M059J (cell line): ENCODE measurements at places on chromosomes 1 and 21. TPM values are rescaled to one million over a fixed set of nuclear protein-coding genes. Genes with fewer than 3 reads are reported as not detected.

DNA sequence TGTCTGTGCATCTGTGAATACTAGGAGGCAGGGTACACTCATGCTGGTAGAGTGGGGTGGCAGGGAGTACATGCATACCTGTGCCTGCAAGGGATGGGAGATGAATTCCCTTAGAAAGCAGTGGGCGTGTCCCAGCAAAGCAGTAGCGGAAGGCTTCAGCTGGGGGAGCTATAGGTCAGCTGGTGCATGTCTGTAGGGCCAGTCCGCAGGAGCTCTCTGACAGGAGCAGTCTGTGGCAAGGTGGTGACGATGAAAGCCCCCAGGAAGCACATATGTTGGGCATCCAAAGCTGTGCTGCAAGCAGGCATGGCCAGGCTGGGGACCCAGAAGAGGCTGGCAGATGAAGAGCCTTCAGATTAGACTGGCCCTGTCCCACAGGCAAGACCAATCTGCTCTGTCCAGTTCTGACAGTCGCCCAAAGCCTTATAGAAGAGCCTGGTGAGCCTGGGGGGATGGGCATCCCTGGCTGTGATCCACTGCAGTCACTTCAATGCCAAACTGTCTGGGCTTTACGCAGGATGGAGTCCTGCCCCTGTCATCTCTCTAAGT, 1.8 kb upstream of the OR2M4 start:
- DNase-seq: no peak

DNA sequence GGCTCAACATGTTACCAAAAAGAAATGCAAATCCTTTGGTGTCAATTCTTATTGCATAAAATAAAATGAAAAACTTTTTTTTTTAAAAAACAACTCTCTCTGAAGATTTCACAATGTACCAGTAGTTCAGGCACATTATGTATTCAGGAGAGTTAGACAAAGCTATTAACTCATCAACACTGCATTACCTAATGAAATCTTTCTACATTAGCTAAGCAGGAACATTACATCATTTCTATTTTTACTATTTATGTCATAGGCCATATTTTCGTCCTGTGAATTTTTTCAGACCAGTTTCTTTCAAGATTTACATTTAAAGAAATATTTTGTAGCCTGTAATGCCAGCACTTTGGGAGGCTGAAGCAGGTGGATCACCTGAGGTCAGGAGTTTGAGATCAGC, 366.2 kb downstream of the USH2A start:
- DNase-seq: no peak

GRCh38 chr1:229693129-229693900, 67.3 kb downstream of the URB2 start:
- DNase-seq: no peak

DNA sequence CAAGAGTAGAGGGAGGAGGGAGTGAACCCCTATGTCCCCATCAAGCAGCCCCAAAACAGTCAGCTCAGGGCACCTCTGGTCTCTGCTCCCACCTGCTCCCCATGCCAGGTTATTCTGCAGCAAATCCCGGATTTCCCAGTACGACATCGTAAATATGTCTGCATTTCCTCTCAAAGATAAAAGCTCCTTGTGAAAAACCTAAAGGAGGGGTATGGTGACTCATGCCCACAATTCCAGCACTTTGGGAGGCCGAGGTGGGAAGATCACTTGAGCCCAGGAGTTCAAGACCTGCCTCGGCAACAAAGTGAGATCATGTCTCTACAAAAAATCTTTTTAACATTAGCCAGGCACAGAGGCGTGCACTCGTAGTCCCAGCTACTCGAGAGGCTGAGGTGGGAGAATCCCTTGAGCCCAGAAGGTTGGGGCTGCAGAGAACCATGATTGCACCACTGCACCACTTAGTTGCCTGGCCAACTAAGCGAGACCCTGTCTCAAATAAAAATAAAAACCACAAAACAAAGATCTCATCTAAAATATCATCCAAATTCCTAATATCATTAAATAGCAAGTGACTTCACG, 7.1 kb downstream of the ACOT7 start:
- peak; percentile 86 for DNase-seq

Gene SYDE2
- 2.7 and 4.1 TPM in 2 replicates for total RNA-seq

- no peak for DNase-seq
Measured at GRCh38 chr1:66175098-66175497, 358.9 kb upstream of the SGIP1 start.

GRCh38 chr1:114263343-114263742, 109.7 kb upstream of the SYT6 start:
- no peak for DNase-seq

Gene CFHR4
- total RNA-seq: not detected in 2 replicates

Gene ARHGEF2
- total RNA-seq: 47.3 and 51.6 TPM in 2 replicates

- no peak for DNase-seq
Measured at GRCh38 chr1:161069241-161069640, 450 bp downstream of the ARHGAP30 start.

GRCh38 chr1:87367549-87367948, 38.9 kb downstream of the LMO4 start:
- DNase-seq: no peak

- no peak for DNase-seq
Measured at GRCh38 chr1:208357644-208358507, 113.7 kb upstream of the PLXNA2 start.

GRCh38 chr1:183831311-183831710, 26.4 kb downstream of the RGL1 start:
- DNase-seq: no peak

GRCh38 chr1:184270556-184270955, 116.3 kb upstream of the C1orf21 start:
- DNase-seq: peak; percentile 46

GRCh38 chr1:93695411-93696005, 13.9 kb upstream of the BCAR3 start:
- no peak for DNase-seq

DNA sequence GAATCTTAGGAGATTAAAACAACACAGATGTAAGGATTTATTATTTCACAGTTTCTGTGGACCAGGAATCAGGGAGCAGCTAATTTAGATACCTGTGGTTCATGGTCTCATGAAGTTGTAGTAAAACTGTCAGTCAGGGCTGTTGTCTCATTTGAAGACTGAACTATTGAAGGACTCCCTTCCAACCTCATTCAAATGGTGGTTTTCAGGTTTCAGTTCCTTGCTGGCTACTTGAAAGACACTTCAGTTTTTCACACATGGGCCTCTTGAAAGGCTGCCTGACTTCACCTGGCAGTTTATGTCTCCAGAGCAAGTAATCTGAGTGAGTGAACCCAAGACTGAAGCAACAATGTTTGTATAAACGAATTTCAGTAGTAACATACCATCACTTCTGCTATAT, 915.9 kb downstream of the PLA2G4A start:
- DNase-seq: no peak

DNA sequence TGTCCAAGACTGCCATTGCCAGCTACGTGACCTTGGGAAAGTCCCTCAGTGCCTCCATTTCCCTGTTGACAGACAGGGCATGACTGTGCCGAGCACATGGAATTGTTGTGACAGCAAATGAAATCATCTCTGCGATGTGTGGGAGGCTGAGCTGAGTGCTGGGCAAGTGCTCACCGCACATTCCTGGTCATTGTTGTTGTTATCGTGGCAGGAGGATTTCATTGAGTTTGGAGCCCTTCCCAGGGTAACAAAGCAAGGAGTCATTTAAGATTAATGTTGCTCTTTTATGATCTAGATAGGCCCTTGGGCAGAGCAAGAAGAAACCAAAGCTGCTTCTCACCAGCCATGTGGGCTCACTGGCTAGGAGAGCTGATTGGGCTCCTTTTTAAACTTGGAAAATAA, 39.6 kb upstream of the ITPKB start:
- DNase-seq: peak; percentile 98

Gene CHD5
- 0.07 TPM in 1 of 2 replicates, not detected in the other for total RNA-seq

GRCh38 chr1:157785248-157785647, 8.3 kb upstream of the FCRL2 start:
- no peak for DNase-seq
